ENCODE measurements at places on chromosomes 7 and 10.

GRCh38 chr10:43892062-43892770 is 243.5 kb upstream of the ZNF32 start:
- DNase-seq = peak; percentile 53

DNA sequence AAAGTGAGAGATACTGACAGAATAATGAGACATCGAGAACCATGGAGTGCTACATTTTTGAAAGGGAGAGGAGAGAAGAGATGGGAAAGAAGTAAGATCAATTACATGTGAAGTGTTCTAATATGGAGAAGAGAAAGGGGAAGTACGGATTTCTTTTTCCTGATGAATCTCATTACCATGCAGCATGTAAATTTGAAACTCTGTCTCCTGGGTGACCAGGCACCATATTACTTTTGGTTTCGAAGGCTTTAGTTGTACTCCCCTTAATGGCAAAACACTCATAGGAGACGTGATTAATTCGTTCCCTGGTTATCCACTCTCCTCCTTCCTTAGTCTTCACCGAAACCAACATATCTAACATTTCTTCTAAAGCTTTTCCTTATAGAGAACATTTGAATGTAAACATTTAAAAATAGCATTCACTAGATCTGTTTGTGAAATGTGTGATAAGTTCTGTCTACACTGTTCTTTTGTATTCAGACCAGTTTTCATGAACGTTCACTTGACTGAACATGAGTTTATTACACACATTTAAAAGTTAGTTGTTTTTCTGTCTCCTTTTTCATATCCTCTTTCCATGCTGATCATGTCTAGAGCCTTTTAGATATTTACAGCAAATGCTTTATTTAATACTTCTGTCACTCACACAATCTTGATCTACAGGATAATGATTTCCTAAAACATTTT is 80.2 kb upstream of the MSRB2 start:
- no peak for DNase-seq

GRCh38 chr7:27242555-27243339 is at the start of gene EVX1:
EVX1 (plus strand) TSS chr7:27242802; CDS start chr7:27243031, 229 bp downstream.
- DNase-seq = peak; percentile 5

- peak; percentile 94 for DNase-seq
Observed at GRCh38 chr7:36659172-36659516, 65.2 kb downstream of the AOAH start.

DNA sequence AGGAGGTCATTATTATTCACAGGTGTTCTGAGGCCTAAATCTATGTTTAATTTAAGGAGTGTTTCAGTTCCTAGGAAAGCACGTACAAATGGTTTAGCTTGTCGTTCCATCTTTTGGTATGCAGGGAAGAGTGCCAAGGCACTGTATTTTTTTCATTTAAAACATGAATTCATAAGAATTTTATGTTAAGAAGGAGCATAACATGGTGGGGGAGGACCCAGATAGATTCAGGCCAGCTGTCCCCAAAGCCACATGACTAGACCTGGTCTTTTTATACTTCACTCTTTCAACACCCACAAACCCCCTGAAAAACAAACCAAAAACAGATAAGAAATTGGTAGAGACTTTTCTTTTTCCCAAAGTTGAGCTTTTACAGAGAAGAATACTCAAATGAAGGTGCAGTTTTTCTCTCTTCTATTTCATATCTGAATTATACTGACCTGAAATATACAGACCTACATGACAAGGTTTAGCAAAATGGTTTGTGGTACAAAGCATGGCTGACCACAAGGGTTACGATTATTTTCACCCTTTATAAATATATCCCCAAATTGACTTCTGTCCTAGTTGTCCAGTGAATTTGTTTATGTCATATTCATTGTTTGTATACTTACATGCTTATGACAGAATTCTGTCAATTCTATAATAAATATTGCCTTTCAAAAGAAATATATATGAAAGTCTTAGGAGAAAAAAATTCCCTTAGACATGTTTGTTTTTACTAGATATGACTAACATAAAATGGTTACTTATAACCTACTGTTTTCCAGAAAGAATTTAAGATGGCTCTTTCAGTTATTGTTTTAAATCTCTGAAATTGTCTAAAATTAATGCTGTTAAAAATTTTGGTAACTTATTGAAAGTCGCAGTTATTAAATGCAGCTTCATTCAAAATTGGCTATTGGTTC is 71.3 kb downstream of the AP3M1 start:
- DNase-seq = peak; percentile 39

DNA sequence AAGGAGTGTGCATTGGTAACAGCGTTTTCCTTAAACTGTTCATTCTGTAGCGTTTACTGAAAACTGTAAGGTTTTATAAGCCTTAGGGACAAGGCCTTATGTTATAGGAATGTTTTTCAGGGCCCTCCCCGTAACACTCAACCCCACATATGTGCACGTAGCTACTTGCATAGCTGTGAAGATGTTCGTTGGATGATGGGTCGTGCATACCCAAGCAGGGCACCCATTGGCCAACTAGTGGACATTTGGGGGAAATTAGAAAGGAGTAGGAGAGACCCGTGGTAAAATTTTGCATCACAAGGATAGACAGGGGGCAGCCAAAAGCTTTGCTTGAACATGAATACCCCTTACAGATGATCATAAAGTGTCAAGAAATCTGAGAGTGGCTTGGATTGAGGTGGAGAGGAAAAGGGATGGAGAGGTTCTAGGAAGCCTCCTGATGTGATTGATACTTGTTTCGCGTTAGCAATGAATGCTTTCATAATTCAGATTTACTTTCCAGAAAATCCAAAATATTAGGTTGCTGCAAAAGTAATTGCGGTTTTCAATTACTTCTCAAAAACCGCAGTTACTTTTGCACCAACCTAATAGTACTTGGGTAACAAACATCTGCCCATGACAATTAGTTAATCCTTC is 878 bp downstream of the SEC61A2 start:
- DNase-seq = peak; percentile 76

- no peak for DNase-seq
Observed at GRCh38 chr7:144668503-144668902, 167.3 kb downstream of the TPK1 start.

DNA sequence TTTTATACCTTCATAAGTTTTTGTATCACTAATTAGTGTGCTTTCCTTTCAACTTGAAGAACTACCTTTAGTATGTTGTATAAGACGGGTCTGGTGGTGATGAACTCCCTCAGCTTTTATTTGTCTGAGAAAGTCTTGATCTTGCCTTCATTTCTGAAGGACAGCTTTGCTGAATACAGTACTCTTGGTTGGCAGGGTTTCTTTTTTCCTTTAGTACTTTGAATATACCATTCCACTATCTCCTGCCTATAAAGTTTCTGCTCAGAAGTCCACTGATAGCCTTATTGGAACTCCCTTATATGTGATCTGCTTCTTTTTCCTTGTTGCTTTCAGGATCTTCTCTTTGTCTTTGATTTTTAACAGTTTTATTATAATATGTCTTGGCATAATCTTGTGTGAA is 230.9 kb downstream of the HPSE2 start:
- no peak for DNase-seq

DNA sequence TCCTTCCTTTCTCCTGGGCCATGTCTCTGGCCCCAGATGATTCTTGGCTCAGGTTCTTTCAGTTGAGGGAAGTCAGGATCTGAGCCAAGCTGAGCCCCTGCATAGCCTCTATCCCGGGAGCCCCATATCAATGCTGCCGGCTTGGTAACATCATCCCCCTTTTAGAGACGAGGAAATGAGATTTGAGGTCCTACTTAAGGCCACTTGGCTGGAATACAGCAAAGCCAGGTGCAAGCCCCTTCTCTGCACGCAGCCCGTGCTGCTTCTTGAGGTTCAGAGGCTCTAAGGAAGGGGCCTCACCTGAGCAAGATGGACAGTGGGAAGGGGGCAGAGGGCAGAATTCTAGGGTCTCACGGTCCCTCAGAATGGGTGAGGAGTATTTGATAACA is 2.4 kb upstream of the IRF5 start:
- no peak for DNase-seq

- DNase-seq = peak; percentile 33
Observed at GRCh38 chr7:100435401-100436304, 644 bp downstream of the PPP1R35 start.

GRCh38 chr10:114767101-114767985 is 54.2 kb upstream of the FHIP2A start:
- DNase-seq = peak; percentile 59

- DNase-seq = no peak
Observed at GRCh38 chr7:4042402-4043045, 639.6 kb upstream of the FOXK1 start.

- no peak for DNase-seq
Observed at GRCh38 chr10:25661632-25662031, 272.4 kb upstream of the MYO3A start.

DNA sequence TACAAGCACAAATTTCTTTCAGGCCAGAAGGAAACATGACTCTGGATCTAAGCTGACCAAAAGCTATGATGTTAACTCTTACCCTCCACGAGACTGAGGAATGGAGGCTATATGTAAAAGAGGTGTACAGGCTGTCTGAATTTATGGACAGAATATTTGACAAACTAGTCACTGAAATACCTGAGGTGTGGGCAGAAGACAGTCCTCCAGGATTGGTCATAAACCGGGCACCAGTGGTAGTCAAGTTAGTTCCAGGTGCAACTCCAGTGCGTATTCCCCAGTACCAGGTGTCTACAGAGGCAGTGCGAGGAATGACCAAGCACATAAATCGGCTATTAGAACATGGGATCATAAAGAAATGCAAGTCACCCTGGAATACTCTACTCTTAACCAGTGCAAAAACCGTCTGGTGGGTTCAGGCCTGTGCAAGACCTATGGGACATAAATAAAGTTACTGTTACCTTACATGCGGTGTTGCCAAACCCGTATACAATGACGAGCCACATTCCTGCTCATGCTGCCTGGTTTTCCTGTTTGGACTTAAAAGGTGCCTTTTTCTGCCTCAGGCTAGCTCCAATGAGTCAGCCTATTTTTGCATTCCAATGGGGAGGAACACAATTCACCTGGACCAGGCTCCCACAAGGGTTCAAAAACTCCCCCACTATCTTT is 6.7 kb upstream of the CYREN start:
- no peak for DNase-seq

- DNase-seq = peak; percentile 19
Observed at GRCh38 chr7:137816696-137817320, 30.0 kb downstream of the DGKI start.

DNA sequence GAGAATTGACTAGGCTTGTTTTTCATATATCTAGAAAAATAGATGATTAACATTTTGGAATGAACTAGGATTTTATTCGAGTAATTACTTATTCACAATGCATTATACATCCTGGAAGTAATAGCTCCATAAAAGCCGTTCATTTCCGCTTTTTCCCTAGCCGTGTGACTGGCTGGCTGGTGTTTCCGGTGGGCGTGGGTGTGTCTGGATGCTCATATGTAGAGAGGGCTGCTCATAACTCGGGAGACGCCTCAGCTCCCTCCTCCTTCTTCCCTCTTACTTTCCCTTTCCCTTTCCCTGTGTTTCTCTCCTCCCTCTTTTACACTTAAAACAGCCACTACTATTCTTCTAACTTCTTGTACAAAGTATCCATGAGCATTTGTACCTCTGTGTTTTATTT is 187.7 kb upstream of the VSTM2A start:
- no peak for DNase-seq

DNA sequence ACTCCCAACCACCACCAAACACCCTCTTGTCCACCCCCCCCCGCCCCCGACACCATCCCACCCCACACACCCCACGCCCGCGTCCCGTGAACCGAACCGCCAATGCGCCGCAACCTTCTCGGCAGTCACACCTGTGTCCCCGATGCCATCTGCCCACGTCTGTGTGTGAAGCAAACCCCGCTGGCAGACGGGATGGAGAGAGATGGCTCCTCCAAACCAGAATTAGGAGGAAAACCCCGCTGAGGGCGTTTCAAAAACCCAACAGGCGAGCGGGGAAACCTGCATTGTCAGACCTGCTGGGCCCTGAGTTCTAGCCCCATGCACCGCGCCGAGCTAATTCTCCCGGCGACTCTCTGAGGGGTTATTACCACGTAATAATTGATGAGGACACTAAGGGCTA is 28.6 kb upstream of the KCNK18 start:
- no peak for DNase-seq

- DNase-seq = no peak
Observed at GRCh38 chr7:151512353-151512752, 7.3 kb downstream of the RHEB start.

DNA sequence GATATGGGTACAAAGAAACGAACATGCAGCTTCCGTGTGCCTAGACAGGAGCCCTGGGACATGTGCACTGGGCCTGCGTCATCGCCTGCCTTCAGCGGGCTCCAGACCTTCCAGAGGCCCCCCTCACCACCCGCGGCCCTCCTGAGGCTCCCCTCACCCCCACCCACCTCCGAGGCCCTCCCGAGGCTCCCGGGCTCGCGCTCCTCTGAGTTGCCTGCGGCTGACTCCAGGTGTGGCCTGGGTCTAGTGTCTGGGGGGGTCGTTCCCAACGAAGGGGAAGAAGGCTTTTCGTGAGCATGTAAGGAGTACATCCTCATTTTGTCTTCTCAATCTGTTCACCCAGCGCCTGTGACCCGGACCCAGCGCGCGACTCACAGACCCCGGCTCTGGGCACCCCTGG is 177.3 kb upstream of the ZNF32 start:
- DNase-seq = no peak

- no peak for DNase-seq
Observed at GRCh38 chr10:5959142-5959541, 18.2 kb downstream of the IL15RA start.

DNA sequence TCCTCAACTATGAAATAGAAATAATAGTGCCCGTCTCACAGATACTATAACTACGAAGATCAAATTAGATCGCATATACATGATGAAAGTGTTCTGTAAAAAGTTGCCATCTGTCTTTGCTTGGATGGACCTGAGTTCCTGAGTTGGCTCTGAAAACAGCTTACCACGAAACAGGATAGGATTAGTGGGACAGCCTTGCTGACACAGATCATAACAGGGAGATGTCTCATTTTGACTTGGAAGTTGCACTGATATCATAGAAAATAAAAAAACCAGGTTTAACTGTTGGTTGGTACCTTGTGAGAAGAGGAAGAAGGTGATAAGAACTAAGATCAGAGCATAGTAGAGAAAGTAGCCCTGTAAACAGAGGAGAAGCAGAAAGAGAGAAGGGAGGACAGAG is 79.3 kb upstream of the AGBL3 start:
- DNase-seq = no peak

GRCh38 chr7:39428221-39428620 is 138.0 kb upstream of the YAE1 start:
- DNase-seq = peak; percentile 64

DNA sequence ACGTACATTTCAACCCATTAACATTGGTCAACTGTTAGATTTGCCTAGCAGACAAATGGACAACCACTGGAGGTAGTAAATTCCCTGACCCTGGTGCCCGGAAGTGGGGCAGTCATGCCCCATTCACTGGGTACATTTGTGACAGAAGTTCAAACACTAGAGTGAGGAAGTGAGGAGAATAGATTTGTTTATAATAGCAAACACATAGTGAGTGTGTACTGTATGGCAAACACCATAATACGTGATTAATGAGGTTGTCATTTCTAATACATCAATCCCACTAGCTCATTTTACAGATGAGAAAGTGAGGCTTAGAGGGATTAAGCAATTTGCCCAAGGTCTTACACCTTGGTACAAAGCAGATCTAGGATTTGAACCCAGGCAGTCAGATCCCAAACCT is 181.9 kb upstream of the MKLN1 start:
- DNase-seq = no peak

- no peak for DNase-seq
Observed at GRCh38 chr7:152335900-152336571, 99.8 kb downstream of the KMT2C start.

Measured in cardiac fibroblast (primary cell).